ENCODE measurements at places on chromosomes 11 and 22.
A peak's percentile ranks its signal among the peaks of the same experiment; 100 is the strongest.

- DNase-seq, result no peak
Measured at GRCh38 chr11:5224538-5225479, 2.1 kb downstream of the HBB start.

GRCh38 chr22:38136607-38137006 is 26.1 kb upstream of the BAIAP2L2 start:
- no peak for DNase-seq

GRCh38 chr11:33553486-33553885 is 147.1 kb downstream of the C11orf91 start:
- no peak for DNase-seq

- no peak for DNase-seq
Measured at GRCh38 chr22:19745155-19746101, 15.2 kb upstream of the TBX1 start.

DNA sequence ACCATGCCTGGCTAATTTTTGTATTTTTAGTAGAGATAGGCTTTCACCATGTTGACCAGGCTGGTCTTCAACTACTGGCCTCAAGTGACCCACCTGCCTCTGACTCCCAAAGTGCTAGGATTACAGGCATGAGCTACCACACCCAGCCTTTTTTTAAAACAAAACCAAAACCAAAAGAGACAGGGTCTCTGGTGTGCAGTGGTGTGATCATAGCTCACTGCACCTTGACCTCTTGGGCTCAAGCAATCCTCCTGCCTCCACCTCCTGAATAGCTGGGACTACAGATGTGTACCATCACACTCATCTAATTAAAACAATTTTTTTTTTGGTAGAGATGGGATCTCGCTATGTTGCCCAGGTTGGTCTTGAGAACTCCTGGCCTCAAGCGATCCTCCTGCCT is 77.7 kb downstream of the PTPRJ start:
- DNase-seq, result no peak

GRCh38 chr11:34205326-34206035 is 100.1 kb downstream of the NAT10 start:
- peak; percentile 69 for DNase-seq

GRCh38 chr11:3877364-3878257 is 22.1 kb downstream of the STIM1 start:
- no peak for DNase-seq

GRCh38 chr11:120324932-120325810 is at the start of gene TLCD5:
Gene TLCD5, plus strand, starts transcription at chr11:120325299. Its CDS starts 2,143 bp downstream, at chr11:120327442.
- DNase-seq, result peak; percentile 69

GRCh38 chr11:107044503-107044902 is 26.2 kb upstream of the GUCY1A2 start:
- DNase-seq, result peak; percentile 59

DNA sequence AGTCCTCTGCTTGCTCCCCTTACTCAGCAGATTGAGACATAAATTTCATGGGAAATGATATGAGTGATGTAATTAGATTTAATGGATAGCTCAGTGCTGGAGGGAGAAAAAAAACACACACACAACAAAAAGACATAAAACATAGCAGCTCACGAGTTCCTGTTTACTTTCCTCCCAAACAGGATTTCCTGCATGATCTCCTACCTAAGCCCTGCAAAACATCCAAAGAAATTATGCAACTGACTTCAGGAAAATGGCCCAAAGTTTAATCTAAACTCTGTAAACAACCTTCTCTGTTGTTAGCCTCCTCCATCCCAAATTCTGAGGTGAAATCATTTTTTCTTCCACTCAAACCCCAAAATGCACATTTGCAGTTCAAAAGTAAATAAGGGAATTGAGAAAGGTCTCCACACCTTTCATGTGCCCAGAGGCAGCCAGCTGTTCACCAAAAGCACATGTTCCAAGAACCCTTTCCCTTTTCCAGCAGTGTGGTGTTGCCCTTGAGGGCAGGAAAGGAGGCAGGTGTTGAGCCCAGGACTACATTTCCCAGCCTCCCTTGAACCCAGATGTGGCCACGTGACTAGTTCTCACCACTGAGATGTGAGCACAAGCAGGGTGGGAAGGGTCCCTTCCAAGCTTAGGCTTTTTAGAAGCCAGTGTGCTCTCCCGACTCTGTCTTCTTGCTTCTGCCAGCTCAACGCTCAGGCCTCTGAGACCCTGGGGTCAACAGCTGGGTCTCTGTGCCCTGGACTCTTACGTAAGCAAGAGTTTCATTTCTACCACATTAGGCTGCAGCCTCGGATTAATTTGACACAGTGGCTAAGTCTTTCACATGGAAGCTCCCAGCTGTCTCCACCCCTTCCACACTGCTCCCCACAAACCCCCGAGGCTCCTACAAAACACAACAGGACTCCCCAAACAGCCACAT is 301.2 kb downstream of the CTTN start:
- no peak for DNase-seq

- no peak for DNase-seq
Measured at GRCh38 chr11:130583801-130584211, 135.4 kb downstream of the ADAMTS15 start.
